ENCODE measurements at places on chromosomes 5 and 9.

DNA sequence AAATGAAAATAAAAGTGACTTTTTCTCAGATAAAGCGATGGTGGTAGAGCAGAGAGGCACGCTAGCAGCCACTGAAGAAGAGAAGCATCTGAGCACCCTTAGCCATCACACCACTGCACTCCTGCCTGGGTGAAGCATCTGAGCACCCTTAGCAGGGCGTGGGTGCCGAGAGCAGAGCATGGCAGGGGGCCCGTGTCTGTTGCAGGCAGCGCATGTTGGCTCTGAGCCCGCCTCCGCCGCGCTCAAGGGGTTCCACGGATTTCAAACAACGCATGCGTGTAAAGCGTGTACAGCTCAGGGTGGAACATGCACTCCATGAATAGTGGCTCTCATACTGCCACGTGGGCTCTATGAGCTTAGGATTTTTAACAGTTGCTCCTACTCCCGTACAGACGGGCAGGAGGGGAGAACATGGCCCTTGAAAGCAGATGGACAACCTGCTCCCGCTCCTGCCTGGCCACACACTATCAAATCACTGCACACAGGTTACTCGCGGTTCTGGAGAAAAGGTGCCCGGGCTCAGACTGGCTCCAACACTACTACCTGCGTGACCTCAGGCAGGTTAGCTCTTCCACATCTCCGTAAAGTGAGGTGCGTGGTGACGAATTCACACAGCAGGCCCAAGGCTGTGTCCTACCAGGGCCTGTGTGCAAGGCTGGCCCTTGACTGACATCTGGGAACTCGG lies 12.1 kb downstream of the LRRC14B start:
- no peak for DNase-seq

DNA sequence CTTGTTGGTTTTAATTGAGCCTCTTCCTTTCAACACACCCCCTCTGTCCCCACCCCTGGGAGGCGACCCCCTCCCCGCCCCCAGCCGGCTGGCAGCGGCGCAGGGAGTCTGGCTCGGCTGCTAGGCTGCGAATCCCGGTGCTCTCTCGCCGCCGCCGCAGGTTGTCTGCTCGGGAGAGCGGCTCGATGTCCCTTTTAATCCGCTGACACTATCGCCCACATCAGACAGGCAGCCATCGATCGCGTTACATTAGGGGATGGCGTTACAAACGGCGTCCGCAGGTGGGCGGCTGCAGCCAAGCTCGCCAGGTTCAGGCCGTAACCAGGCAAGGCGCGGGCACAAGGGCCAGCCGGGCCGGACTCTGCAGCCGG lies 1.3 kb downstream of the NR2F1-AS1 start:
- DNase-seq: no peak

DNA sequence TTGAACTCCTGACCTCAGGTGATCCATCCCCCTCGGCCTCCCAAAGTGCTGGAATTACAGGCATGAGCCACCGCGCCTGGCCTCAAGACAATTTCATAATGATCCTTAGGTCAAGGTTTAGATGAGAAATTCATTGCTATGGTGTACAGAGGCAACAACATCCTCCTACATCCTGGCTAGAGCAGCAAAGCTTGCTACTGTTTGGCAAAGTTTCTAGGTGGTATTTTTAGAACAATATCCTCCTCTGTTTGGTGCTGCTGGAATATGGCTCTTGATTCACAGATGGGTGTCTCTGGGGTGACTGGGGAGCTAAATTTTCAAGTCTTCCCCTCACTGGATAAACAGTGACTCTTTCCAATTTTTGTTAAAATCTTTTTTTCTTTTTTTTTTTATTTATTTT lies 30.6 kb downstream of the CRHBP start:
- no peak for DNase-seq

- DNase-seq: no peak
These were observed 58.0 kb upstream of the CEMIP2 start for GRCh38 chr9:71826279-71826678.

GRCh38 chr9:103304797-103305196 lies 309.7 kb downstream of the CYLC2 start:
- DNase-seq: no peak

DNA sequence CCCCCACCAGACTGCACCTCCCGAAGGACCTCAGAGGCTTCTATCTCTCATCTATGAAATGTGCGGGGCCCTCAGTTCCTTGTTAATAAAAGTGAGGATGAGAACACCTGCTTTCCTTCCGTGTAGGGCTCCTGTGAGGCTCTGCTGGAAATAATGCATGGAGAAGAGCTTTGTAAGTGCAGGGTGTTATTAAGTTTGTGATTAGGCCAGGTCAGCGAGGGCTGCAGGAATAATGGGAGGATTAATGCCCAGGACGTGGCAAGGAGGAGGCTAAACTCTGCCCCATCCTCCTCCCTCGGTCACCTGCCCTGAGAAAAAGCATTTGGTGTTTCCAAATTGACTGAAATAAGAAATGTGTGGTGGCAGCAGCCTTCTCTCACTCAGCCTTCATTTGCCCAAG lies 83.5 kb upstream of the HSPA9 start:
- no peak for DNase-seq

- DNase-seq: no peak
These were observed 144.7 kb upstream of the RAD23B start for GRCh38 chr9:107138261-107138992.

GRCh38 chr5:20656262-20656661 lies 668.3 kb upstream of the CDH18 start:
- no peak for DNase-seq

- no peak for DNase-seq
These were observed 241.8 kb upstream of the MSX2 start for GRCh38 chr5:174482607-174483024.

GRCh38 chr9:10268531-10269485 lies 344.0 kb downstream of the PTPRD start:
- DNase-seq: no peak

GRCh38 chr9:93009337-93010015 lies 49.0 kb upstream of the SUSD3 start:
- no peak for DNase-seq

DNA sequence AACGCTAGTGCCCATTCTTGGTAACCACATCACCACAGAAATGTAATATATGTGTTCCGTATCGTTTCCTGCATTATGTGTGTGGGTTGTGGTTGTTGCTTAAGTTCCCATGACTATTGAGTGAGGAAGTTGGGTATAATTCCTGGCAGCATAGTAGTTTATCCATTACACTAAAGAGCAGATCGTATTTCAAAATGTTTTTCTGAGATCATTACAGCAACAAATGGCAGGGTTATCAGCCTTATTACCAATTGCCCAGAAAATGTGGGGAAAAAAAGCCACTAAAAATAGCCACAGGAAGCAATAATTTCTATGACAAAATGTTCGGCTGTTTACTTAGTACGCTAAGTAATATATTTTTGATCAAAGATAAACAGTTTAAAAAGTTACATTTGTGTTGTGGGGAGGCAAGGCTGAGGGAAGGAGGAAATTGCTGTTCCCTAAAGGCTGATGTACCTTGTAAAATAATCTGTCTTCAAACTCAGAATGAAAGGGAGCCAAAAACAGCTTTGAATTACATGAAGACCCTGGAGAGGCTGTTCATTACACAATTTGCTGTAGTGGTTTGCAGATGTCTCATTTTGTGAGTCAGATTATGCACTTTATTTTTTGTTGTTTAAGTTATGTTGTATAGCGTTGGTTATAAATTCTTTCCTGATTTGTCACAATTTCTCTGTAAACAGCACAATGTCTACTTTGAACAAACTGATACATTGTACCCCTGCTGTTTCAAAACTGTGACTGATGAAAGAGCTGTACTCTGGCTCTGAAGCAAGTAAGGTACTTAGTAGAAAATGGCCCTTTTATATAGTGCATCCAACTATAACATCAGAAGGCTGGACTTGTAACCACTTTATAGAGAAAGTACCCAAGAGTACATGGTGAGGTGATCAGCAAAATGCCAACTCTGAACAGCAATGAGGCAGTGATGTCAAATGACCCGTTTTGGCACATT lies 1028.5 kb downstream of the NR2F1-AS1 start:
- DNase-seq: no peak

GRCh38 chr5:67308988-67309688 lies 112.5 kb upstream of the CD180 start:
- DNase-seq: no peak

DNA sequence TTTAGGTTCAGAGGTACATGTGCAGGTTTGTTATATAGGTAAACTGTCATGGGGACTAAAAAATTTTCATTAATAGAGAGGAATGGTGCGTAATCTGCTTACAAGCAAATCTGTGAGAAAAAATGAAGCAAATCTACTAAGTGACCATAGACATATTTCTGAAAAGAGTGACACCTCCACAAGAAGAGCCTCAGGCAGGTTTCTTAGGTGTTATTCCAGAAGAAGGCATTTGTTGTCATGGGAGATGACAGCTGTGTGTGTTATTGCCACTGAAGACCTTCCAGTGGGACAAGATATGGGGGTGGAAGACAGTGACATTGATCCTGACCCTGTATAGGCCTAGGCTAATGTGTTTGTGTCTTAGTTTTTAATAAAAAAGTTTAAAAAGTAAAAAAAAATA lies 68.8 kb upstream of the PANK3 start:
- DNase-seq: no peak

- no peak for DNase-seq
These were observed 138.9 kb downstream of the RGS3 start for GRCh38 chr9:113602126-113603047.

GRCh38 chr9:105887679-105888078 lies 193.3 kb downstream of the TMEM38B start:
- DNase-seq: no peak

GRCh38 chr5:140216478-140217074 lies 41.6 kb downstream of the CYSTM1 start:
- DNase-seq: no peak

- DNase-seq: no peak
These were observed 260.7 kb upstream of the DMRT1 start for GRCh38 chr9:580652-581342.

- DNase-seq: no peak
These were observed 277.6 kb downstream of the TMEM38B start for GRCh38 chr9:105971986-105972385.

GRCh38 chr9:131668057-131668438 lies 71.8 kb downstream of the RAPGEF1 start:
- DNase-seq: no peak

DNA sequence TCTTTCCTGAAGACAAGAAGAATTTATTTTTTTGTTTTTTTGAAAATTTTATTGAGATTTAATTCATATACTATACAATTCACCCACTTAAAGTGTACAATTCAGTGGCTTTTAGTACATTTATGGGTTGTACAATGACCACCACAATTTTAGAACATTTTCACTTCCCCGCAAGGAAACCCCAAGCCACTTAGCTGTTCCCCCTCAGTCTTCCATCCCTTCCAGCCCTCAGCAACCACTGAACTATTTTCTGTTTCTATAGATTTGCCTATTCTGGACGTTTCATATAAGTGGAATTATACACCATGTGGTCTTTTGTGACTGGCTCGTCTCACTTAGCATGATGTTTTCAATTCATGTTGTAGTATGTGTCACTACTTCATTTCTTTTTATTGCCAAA lies 28.0 kb downstream of the DNAI1 start:
- DNase-seq: no peak

- DNase-seq: no peak
These were observed 12.4 kb upstream of the TYRP1 start for GRCh38 chr9:12680757-12681156.

Measured in stimulated activated CD8-positive, alpha-beta memory T cell treated with anti-CD3 and anti-CD28 coated beads, Interleukin-7, amount 100 ng/mL, for 1 hour (primary cell).